ENCODE measurements at places on chromosomes 3 and 15.

GRCh38 chr15:99604865-99605264, 39.1 kb downstream of the MEF2A start:
- ATAC-seq: no peak

DNA sequence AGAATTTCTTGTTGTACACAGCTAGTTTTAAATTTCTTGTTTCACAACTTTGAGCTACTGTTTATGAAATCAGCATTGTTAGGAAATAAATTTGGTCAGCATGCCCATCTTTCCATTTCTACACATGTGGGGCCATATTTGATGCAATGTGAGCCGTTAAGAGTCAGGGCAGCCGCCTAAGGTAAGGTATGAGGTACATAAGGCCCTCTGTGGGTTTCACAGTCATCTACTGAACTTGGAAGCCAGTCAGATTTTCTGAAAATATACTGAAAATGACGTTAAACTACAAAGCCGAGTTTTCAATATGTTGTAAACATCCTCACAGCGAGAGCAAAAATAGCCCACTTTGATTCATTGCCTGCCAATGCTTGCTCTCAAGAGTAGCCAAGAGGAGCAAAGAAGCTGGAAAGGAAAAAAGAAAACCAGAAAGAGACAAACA, 94.7 kb upstream of the PDZRN3 start:
- no peak for ATAC-seq

DNA sequence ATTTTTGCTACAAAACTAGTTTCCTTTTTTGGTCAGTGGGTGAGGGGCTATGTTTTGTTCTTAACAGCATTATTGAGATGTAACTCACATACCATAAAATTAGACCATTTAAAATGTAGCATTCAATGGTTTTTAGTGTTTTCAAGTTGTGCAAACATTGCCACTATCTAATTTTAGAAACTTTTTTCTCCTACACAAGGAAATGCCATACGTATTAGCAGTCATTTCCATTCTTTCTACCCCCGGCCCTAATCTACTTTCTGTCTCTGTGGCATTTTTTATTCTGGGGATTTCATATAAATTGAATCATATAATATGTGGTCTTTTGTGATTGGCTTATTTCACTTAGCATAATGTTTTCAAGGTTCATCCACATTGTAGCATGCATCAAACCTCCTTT, 55.0 kb upstream of the TIPARP start:
- ATAC-seq: no peak

- no peak for ATAC-seq
Observed at GRCh38 chr3:14210290-14210688, 31.7 kb downstream of the LSM3 start.

- ATAC-seq: no peak
Observed at GRCh38 chr15:49247556-49248110, 77.6 kb downstream of the GALK2 start.

- peak; percentile 89 for ATAC-seq
Observed at GRCh38 chr3:47016934-47017435, 37.5 kb downstream of the NBEAL2 start.

Measured in stimulated activated memory B cell treated with anti-CD40 and anti-IgM and Interleukin-4, amounts not matched to agents 10 μg/mL and 1 μg/mL and 100 μg/mL, for 72 hours (primary cell).